ENCODE measurements at places on chromosomes 1 and 21.

- DNase-seq = no peak
These were observed 835 bp downstream of the C1orf52 start for GRCh38 chr1:85258536-85259117.

DNA sequence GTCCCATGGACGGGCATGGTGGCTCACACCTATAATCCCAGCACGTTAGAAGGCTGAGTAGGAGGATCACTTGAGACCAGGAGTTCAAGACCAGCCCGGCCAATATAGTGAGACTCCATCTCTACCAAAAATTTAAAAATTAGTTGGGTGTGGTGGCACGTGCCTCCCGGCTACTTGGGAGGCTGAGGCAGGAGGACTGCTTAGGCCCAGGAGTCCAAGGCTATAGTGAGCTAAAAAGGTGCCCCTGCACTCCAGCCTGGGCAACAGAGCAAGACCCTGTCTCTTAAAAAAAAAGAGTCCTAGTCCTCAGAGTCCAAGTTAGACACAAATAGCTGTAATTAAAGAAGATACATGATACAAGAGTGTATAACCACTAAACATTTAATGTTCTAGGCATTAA is 20.1 kb downstream of the TRIT1 start:
- no peak for DNase-seq

DNA sequence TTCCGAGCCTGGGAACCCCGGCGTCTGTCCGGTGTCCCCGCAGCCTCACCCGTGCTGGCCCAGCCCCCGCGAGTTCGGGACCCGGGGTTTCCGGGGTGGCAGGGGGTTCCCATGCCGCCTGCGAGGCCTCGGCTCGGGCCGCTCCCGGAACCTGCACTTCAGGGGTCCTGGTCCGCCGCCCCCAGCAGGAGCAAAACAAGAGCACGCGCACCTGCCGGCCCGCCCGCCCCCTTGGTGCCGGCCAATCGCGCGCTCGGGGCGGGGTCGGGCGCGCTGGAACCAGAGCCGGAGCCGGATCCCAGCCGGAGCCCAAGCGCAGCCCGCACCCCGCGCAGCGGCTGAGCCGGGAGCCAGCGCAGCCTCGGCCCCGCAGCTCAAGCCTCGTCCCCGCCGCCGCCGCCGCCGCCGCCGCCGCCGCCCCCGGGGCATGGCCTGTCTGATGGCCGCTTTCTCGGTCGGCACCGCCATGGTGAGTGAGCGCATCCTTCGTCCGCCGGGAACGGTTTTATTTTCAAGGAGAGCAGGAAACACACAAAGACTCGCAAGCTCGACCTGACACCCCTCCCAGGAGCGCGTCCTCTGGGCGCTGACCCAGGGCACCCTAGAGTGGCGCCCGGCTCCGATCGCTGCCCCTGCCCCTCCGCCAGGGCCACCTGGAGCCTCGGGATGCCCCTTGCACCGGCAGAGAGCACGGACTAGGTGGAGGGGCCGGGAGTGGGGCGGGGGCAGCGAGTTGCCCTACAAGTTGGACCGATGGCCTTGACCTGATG is at the start of gene ABCG1:
TSS of gene ABCG1 (plus strand) at position 305 of the 770 bp plus-strand sequence. CDS start at position 428, 123 bp downstream.
- no peak for DNase-seq

GRCh38 chr1:151773702-151774101 is 10.4 kb upstream of the MRPL9 start:
- no peak for DNase-seq

- peak; percentile 29 for DNase-seq
These were observed 1.4 kb upstream of the ABCA4 start for GRCh38 chr1:94122201-94122970.

DNA sequence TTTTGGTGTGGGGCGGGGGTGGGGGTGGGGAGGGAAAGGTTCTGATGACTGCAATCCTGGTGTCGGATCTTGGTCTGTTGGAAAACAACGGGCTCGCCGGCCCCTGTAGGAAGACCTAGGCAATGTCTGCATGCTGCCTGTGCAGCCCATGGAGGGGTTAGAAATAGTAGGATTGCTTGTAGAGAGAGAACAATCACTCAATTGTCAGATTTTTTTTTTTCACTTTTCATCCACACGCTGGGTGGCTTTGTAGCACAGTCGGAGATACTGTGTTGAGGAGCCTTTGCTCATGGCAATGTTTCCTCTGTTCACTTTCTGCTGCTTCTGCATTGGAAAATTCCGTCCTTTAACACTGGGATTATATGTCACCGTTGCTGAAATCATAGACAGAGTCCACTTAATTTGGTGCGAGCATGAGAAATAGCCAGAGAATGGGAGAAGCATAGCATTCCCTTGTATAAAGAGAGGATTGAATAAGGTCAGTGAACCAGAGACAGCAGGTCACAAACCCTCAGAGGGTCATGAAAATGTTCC is 107.5 kb downstream of the MRPS6 start:
- no peak for DNase-seq

- DNase-seq = no peak
These were observed 6.7 kb downstream of the ECE1 start for GRCh38 chr1:21283524-21283923.

- DNase-seq = no peak
These were observed 182.6 kb upstream of the ARHGEF16 start for GRCh38 chr1:3271866-3272265.

GRCh38 chr1:36397083-36397377 is 678 bp downstream of the LSM10 start:
- no peak for DNase-seq

GRCh38 chr21:33985117-33986050 is 69.8 kb upstream of the ATP5PO start:
- no peak for DNase-seq

DNA sequence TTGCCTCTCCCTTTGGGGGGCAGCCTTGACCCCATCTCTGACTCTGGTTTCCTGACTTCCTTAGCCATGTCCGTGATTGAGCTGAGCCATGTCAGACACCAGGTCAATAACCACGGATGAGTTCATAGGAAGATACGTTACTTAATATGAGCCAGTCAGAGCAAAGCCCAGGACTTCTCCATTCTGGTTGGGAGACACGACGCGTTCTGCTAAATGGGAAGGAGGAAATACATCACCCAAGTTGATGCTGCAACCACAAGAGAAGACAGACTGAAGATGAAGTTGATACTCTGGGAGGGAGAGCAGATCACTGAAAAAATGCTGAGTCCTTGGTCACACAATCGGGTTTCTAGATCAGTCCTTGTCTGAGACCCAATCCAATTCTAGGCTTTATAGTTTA is 90.9 kb downstream of the MATN1 start:
- no peak for DNase-seq

GRCh38 chr1:184356891-184357290 is 29.9 kb upstream of the C1orf21 start:
- no peak for DNase-seq

GRCh38 chr1:47555306-47555705 is 117.5 kb downstream of the FOXD2 start:
- no peak for DNase-seq

DNA sequence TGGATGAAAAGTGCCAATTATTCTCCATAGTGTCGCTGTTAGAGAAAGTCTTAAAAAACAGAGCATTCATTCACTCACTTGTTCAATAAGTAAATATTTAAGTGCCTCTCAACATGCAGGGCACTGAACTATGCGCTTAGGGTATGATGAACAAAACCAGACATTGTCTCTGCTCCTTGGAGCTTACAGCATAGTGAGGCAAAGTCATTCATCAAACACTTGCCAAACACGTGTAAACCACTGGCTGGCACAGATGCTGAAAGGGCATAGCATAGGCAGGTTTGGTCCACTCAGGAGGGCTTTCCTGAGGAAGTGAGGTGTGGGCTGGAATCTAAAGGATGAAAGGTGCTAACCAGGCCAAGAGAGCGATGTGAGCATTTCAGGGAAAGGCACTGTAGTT is 27.6 kb upstream of the RD3 start:
- no peak for DNase-seq

GRCh38 chr1:162207862-162208261 is 138.4 kb downstream of the NOS1AP start:
- no peak for DNase-seq

GRCh38 chr1:94754570-94754969 is 65.6 kb upstream of the SLC44A3 start:
- peak; percentile 12 for DNase-seq

DNA sequence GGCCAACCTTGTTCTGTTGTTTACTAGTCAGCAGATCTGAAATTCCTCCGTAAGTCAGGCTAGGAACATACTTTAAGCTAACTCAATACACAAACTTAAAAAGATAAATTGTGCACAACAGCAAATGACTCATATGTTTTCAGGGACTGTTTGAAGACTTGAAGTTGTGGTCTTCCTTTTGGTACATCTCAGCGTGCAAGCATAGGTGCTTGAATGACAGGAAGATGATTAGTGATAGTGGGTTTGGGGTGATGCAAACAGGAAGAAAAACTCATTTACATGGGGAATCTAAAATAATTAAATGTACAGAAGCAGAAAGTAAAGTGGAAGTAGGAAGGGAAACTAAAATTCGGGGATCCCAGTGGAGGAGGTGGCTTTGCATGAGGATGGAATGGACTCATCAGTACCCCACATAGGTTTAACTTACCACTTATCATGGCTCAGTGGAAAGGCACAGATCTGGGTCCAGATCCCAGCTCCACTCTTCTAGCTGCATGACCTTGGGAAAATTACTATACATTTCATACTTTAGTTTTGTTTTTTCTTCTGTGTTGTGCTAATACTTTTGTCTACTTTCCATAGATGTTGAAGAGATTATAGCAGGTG is 122.3 kb downstream of the XCL2 start:
- DNase-seq = no peak

- peak; percentile 57 for DNase-seq
These were observed 55.8 kb upstream of the SELENON start for GRCh38 chr1:25744140-25744581.

GRCh38 chr1:106846656-106847055 is 209.8 kb upstream of the PRMT6 start:
- DNase-seq = no peak

DNA sequence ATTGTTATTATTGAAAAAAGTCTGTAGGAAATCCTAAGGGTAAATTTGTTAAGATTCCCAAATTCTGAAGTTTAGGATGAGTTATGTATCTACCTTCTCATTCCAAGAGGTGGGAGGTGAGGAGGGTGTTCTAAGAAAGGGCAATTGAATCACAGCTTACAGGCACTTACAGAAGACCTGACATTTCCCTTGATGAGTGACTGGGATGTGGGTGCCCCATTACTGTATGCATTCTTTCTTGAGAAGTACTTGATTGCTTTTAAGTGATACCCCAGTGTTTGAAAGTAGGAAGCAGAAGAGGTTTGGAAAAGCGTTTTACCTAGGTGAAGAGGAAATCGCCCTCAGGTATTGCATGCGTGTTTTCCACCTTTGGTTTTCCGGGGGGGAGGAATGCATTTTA is 87.0 kb upstream of the ADAR start:
- no peak for DNase-seq

- DNase-seq = no peak
These were observed 114.6 kb upstream of the ATP1B1 start for GRCh38 chr1:168991667-168992475.

GRCh38 chr21:14551741-14552140 is 5.6 kb upstream of the SAMSN1 start:
- no peak for DNase-seq

DNA sequence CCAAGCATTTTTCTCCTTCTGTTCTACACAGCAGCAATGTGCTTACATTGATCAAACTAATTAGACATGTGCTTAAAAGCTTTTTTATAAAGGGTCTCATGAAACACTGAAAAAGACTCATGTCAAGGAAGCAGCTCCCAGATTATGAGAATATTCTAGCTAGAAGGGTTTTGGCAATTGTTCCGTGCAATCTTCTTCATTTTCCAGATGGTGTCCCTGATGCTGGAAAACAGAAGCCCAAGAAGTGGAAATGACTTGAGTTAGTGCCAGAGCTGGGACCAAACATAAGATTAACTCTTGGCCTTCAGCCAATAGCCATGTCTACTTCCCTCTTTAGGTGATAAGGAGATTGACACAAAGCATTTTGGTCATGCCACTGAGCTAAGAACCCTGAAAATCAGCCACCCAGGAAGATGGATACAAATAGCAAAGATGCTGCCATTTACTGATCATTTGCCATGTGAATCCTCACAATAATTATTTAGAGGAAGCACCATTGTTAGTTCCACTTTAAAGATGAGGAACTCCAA is 110.8 kb downstream of the MATN1 start:
- DNase-seq = no peak

GRCh38 chr1:5947071-5947821 is 45.0 kb downstream of the NPHP4 start:
- no peak for DNase-seq

DNA sequence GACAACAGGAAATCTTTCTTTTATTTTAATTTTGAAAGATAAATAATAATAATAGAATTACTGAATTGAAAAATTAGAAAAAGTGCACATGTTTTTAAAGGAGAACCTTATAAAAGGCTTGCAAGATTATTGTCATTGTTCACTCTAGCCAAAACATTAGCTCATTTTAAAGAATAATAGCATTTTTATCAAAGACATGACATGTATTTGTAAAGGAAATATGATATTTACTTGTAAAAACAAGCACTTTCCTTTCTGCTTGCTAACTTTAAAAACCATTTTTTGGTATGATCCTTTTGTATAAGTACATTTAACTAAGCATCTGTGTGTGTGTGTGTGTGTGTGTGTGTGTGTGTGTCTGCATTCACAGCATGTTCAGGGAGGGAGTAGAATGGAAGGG is 156.3 kb upstream of the C1orf87 start:
- DNase-seq = no peak

DNA sequence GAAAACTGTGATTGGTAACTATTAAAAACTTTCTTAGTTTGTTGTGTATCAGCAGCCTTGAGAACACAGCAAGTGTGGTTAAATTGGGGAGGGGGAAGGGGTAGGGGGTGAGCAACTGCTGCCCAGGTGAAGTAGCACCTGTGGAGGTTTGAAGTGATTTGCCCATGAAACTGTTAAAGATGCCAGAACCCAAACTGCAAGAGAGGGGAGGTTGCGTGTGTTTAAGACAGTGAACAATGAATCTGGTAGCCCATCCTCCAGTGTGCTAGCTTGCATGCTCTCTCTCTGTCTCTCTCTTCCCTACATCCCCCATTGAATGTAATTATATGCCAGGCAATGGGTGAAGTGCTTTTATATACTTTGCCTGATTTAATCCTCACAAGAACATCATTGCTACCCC is 154.7 kb downstream of the RUNX1 start:
- no peak for DNase-seq

DNA sequence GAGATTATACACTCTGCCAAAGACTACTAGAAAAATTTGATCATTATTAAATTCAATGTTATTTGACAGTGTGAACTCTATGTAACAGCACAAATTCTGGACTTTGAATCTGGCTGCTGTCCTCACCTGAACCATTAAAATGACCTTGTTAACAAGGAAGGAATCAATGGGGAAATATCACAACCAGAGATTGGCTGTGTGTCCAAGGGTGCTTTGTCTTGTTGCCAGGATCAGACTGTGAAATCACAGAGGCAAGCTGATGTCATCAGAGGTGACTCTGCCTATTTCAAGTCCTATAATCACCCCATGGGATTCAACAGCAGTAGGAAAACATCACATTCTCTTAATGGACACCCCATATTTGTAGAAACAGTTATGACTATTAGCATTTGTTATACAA is 46.8 kb downstream of the ADAMTS5 start:
- no peak for DNase-seq

DNA sequence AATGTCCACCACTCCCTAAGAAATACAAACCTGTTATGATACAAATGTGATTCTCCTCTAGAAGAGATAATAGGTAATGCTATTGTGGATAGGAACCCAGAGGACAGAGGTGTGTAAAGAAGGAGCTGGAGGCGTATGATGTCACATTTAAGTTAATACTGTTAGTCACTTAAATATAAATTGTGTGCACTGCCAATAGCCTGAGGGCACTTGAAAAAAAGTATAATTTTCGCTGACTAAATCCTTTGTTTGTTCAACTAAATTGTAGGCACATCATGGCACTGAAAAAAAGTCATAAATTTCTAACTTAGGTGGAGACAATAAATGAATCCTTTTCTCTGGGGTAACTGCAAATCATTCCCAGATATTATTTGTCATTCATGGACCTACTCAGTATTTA is 4.4 kb downstream of the RCSD1 start:
- DNase-seq = no peak

Data from fibroblast of skin of abdomen (primary cell).